ENCODE measurements at places on chromosomes 11 and 22.
A peak's percentile ranks its signal among the peaks of the same experiment; 100 is the strongest.

- DNase-seq = no peak
These were observed 509 bp downstream of the LAMTOR1 start for GRCh38 chr11:72102631-72102945.

DNA sequence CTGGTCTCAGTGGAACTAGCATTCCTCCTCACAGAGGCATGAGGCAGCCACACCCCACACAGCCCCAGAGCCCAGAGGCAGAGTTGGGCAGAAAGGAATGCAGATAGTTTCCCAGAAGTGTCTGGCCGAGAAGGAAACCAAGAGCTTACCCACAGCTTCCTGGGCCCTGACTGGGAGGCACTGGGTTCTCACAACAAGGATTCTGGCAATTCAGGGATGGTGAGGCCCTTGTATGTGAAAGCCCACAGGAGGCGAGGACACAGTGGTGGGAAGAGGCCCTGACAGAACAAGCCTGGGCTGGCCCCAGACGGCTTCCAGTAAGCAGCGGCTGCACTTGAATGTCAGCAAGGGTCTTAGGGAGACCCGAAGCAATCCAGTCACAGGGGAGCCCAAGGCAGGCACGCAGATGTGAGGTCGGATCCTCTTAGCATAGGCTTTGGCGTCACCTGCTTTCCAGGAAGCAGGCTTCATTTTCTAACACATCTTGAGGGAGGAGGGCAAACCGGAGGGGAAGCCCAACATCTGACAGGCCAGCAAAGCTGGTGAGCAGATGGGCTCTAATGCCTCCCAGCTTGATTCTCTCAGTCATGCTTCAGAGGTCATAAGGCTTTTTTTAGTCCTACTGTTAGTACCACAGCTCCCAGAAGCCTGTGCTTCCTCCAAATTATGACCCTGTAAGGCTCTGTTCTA is 78.3 kb upstream of the AKIP1 start:
- peak; percentile 80 for DNase-seq

DNA sequence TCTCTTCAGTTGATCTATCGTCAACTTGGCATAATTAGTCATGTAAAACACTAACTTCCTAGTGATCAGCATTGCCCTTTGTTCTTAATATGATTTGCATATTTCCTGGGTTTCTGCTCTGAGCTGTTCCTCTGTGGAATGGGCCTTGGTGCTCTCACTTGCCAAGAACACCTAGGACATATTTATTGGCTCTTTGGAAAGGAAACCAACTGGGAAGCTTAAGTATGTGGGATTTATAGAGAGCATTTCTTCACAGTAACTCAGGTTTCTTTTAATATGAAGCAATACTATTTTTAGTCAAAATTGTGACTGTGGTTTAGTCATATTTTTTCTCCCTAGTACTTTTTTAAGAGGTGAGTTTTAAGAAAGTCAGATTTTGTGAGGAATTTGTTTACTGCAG is 28.8 kb downstream of the FAT3 start:
- DNase-seq = no peak

GRCh38 chr11:73399636-73400035 is 23.4 kb downstream of the RELT start:
- no peak for DNase-seq

DNA sequence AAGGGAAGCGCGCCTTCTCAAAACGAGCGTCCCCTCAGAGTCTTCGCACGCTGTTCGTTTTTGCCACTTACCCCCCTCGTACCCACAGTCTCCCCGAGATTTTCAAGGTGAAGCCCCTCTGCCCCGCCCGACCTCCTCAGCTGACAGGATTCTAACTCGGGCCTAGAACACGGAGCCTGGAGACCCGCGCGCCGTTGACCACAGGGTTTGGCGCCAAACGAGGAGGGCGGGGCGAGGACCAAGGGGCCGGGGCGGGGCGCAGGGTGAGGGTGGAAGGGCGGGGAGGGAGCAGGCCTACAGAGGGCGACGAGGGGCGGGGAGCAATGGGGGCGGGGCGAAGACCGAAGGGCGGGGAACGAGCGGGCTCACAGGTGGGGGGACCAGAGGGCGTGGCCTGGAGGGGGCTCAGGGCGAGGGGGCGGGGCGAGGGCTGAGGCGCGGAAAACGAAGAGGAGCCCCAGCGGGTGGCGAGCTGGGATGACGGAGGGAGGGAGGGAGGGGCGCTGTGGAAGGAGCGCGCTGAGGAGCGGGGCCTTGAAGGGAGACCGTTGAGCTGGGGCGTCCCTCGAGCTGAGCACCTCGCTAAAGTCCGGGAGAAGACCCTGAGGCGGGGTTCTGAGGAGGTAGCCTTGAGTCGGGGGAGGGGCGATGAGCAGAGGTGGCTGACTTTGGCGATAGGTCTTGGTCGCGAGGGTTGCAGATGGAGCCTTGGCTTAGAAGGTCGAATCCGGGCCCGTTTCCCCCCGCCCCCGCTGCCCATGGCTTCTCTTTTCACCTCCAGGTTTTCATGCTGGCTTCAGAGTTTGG is at the start of gene DMC1:
Gene DMC1, minus strand, starts transcription at position 212 of the 807 bp plus-strand sequence. CDS start 1,927 bp downstream, outside the sequence.
- DNase-seq = peak; percentile 95

DNA sequence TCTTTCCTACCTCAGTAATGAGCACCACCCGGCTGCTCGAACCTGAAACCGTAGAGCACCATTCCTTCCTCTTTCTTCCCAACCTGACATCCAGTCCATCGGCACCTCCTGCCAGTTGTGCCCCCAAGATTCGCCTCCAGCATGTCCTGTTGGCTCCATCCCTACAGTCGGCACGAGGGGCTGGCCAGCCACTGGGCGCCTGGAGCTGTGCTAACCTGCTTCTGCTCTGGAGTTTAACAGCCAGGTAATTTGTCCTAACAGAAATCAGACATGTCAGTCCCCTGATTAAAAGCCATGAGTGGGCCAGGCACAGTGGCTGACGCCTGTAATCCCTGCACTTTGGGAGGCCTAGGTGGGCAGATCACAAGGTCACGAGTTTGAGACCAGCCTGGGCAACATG is 16.8 kb downstream of the FDX1 start:
- no peak for DNase-seq

- DNase-seq = peak; percentile 93
These were observed 7.8 kb downstream of the KIRREL3 start for GRCh38 chr11:126992804-126993111.

GRCh38 chr11:43871051-43871450 is 9.6 kb upstream of the ALKBH3 start:
- DNase-seq = no peak

DNA sequence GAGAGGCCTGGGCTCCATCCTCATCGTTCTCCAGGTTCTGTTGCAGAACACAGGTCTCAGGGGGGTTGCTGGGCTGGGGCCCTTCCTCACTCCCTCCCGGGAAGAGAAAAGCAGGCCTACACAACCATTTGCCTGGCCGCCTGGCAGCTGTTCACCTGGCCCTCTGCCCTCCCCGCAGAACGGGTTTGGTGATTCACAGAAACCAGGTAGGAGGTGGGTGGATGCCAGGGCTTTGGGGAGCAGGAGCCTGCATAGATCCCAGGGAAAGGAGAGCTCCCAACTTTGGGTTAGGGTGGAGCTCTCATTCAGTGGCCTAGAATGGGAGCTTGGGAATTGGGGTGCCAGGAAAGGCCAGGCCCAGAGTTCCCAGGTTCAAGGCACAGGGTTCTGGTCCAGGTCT is 995 bp downstream of the TMEM134 start:
- no peak for DNase-seq

DNA sequence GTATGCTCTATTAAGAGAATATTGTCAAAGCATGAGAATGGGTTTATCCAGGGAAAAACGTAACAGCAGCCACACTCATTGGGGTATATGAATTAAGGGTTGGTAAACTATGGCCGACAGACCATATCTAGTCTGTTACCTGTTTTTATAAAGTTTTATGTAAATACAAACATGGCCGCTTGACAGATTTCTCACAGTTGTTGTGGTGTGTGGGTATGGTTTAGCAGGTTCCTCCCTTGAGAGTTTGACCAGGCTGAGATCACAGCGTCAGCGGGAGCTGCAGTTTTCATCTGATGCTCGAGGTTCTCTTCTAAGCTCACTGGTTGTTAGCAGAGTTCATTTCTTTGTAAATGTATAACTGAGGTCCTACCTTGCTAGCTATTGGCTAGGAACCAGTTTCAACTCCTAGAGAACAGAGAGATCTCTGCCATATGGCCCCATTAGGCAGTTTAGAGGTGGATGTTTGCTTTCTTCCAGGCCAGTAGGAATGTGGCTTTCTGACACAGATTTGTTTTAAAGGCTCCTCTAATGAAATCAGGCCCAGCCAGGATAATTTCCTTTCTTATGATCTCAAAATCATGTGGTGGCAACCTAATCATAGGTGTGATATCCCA is 45.5 kb upstream of the GRIK4 start:
- DNase-seq = no peak

DNA sequence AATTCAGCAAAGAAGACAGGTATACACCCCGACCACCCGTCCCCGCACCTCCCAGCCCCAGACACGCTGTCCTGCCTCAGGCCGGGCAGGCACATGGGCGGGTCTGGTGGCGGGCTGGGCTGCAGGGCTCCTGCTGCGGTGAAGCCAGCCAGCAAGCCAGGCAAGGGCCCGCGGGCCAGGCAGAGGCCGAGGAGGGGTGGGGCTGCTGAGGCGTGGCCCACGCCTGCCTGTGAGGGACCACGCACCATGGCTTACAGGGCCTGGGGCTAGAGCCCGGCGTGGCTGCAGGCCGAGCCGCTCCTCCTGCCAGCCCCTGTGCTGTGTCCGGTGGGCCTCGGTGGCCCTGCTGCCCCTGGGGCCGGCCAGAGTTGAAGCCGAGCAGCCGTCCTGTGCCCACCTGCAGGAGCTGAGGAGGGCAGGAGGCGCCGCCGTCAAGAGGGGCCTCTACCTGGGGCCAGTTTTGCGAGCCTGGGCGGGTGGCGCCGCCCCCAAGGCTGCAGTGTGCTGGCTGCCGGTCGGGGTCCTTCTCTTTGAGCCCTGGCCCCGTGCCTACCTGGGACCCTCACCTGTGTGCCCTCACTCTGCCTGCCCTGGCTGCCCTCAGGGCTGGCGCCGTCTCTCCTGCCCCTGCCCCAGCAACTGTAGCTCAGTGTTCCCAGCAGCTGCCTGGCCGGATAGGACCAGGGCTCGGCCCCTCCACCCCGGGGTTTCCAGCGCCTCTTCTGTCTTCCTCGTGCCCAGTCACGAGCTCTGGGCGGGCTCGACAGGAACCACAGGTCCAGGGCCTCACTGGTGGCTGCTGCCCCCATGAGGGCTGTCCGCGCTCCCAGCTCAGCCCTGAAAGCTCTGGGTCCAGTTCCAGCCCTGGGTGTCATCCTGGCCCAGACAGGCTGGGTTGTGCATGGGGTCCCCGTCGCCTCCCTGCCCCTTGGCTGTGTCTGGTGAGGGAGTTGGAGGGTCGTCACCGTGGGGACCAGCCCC is 38.4 kb downstream of the MOB2 start:
- DNase-seq = no peak
